NCI-H1436 (cell line): ENCODE measurements at places on chromosomes 4 and X.

GRCh38 chr4:105191621-105192210, 45.0 kb downstream of the TET2 start:
- peak; percentile 22 for DNase-seq

GRCh38 chr4:76758290-76758882, 139.6 kb downstream of the SOWAHB start:
- no peak for DNase-seq

DNA sequence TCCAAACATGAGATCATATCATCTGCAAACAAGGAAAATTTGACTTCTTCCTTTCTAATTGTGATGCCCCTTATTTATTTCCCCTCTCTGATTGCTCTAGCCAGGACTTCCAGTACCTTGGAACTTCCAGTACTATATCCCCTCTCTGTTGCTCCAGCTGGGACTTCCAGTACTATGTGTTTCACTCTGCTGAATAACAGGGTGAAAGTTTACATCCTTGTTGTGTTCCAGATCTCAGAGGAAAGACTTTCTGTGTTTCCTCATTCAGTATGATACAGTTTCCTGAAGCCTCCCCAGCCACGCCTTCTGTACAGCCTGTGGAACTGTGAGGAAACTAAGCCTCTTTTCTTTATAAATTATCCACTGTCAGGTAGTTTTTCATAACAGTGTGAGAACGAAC, 381.3 kb upstream of the FAM47C start:
- no peak for DNase-seq

GRCh38 chr4:81898862-81899504, 427.3 kb upstream of the RASGEF1B start:
- DNase-seq = no peak

GRCh38 chr4:68499021-68499420, 51.8 kb downstream of the TMPRSS11E start:
- no peak for DNase-seq

- DNase-seq = no peak
Measured at GRCh38 chrX:110944751-110945675, 149.4 kb upstream of the CHRDL1 start.

DNA sequence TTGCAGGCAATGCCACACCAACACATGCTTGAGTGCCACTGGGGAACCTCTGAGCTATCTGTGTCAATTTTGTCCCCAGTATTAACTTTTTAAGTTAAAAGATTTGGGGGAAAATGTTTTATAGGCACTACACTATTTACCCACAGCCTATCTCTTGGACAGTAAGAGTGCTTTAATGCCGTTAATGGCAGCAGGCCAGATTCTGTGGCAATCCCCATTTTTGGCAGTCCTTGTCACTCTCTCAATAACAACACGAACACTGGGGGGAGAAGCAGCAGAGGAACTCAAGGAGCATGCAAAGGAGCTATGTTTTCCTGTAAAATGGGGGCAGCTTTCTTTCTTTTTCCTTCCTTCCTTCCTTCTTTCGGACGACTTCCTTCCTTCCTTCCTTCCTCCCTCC, 168.6 kb downstream of the NSUN7 start:
- DNase-seq = no peak

GRCh38 chr4:2284161-2284933, 22.4 kb upstream of the MXD4 start:
- DNase-seq = no peak

DNA sequence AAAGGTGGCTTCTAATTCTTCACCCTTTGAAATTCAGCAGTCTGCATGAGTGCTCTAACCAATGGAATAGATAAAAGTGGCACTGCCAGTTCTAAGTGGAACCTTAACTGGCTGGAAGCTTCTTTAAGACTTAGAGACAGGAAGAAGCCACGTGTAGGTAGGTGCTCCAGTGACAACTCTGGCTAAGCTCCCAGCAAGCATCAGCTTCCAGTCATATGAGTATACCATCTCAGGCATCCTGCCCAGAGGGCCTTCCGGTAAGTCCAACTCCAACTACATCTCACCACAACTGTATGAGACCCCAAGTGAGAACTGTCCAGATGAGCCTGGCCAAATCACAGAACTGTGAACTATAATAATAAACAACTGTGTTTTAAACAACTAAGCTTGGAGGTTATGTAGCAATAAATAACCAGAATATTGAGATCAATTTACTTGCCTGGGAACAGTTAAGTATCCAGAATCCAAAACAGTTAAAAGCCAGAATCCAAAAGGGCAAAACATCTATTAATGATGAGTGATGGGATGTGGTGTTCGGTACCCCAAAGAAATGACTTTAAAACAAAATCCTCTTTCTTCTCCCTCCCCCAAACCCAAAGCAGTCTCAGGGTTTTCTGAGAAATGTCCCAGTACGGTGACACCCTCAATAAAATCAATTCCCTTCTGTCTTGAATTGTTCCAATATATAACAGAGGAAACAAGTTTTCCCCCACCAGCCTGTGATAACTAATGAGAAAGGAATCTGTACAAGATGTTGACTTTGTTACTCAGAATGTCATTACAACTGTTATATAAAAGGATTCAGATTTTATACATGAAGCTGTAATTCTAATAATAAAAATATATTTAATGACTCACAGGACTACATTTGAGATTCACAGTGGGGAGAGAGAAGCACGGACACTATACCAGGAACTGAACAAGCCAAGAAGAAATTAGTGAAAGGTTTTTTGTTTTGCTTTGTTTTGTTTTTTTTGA, 4.2 kb downstream of the TSPAN5 start:
- no peak for DNase-seq

GRCh38 chr4:26069218-26069617, 155.2 kb downstream of the SMIM20 start:
- DNase-seq = no peak

- DNase-seq = no peak
Measured at GRCh38 chrX:110536816-110537215, 178.2 kb downstream of the RTL9 start.

GRCh38 chrX:2283111-2283859, 217.5 kb downstream of the DHRSX start:
- no peak for DNase-seq

DNA sequence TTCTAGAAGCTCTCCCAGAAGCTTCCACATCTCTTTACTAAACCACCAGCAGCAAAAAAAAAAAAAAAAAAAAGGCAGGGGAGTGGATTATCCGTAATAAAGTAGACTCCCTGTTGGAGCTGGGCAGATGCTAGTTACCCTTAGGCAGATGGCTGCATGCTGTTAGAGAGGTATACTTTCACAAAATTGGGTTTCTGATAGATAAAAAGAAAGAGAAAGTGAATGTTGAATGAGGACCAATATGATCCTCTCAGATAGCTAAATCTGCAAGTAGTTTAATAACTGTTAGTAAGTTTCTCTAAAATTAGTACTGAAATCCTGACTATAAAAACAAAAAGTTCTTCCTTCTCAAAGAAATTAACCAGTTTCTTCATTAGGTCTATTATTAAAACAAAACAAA, 195.4 kb downstream of the ANAPC10 start:
- no peak for DNase-seq

- no peak for DNase-seq
Measured at GRCh38 chr4:182206266-182206665, 36.9 kb upstream of the TENM3 start.

GRCh38 chrX:111823128-111823527, 52.9 kb upstream of the TRPC5OS start:
- no peak for DNase-seq

GRCh38 chrX:95911062-95911461, 773.6 kb upstream of the DIAPH2 start:
- DNase-seq = no peak

- no peak for DNase-seq
Measured at GRCh38 chr4:150248181-150248580, 169.9 kb downstream of the DCLK2 start.

GRCh38 chr4:108142870-108143269, 25.9 kb downstream of the LEF1 start:
- no peak for DNase-seq

GRCh38 chrX:140817943-140818342, 108.4 kb downstream of the LINC00632 start:
- DNase-seq = peak; percentile 0

GRCh38 chr4:13833171-13833804, 205.8 kb upstream of the BOD1L1 start:
- DNase-seq = no peak

DNA sequence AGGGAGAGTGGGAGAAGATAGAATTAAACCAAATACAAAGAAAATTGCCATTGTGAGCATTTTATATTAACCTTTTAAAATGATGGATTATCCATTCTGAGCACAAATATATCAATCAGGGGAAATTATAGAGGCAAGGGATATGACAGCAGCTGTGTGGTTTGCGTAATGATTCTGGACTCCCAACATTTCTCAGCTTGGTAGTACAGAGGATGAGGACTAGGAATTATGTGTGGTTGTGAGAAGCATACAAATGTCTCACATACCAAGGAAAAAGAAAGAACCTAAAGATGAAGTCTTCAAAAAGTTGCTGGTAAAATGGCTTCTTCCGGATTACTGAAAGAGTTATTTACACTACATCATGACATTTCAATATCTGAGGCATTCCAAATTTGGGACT, 674.6 kb upstream of the NR3C2 start:
- DNase-seq = no peak

DNA sequence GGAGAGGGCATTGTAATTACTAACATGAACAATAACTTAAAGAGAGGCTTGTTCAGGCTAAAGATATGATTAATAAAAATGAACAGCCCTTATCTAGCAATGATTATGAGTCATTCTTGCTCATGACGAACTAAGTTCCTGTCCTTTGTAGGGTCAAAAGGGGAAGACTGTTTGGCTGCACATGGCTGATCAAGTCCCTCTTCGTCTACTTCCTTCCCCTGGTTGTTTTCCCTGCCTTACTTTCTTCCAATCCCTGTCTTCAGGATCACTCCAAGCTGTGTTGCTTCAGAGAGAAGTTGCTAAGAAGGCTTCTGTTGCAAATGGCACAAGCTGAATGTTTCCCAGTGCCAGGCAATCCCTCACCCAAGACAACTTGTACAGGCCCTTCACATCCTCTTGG, 115.0 kb upstream of the HS3ST1 start:
- no peak for DNase-seq

GRCh38 chr4:86565651-86566050, 28.5 kb upstream of the PTPN13 start:
- DNase-seq = no peak

DNA sequence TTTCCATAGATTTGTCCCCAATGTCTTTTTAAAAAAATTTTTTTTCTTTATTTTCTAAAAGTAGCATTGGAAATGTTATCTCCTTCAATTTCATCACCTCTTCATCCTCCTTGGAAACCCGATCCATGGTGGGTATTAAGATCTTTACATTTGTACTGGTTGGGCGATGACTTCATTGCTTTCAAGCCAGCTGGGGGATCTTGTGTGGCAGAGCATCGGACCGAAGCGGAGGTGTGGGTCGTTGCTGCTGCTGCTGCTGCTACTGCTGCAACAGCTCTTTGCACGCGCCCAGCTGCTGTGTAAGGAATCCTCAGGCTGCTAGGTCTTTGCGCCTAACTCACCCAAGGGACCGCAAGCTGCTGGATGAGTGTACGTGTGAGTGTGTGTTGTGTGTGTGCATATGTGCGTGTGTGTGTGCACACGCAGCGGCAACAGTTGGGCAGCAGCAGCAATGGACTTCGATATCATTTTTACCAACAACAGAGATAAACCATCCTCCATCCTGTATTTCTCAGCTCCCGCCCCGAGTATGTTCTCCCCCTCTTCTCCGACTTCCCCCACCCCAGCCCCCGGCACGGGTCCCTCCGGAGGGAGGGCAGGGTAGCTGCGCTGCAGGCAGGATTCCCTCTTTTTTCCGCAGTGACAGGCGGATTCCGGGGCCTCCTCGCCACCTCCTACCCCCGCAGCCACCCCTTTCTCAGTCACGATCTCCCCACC, 768 bp upstream of the CDKL5 start:
- DNase-seq = no peak

DNA sequence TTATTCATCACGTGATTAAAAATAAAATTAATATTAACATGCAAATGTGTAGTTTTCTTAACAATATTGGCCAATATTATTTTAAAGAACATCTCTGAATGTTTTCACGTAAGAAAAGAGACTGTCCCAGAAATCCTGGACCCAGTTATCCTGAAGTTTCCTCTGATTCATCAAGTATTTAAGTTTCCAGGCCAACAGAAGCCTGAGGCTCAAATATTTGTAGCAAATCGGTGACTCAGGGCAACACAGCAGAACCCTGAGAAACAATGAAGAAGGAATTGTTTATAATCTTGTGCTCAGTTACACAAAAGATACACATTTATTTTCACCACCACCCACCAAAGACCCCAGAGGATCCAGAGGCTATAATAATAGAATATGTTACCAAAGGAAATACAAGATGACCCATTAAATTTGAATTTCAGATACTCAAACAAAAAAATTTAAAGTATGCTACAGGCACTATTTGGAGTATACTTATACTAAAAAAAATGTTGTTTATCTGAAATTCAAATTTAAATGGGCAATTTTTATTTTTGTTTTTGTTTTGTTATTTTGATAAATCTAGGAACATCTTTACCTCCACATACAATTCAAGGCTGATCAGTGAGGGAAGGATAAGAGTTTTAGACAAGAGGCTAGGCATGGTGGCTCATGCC, 33.9 kb upstream of the SLC7A11 start:
- DNase-seq = no peak

GRCh38 chrX:133265331-133265730, 47.2 kb upstream of the TFDP3 start:
- no peak for DNase-seq
